ENCODE measurements at places on chromosomes 2 and 18.

- no peak for DNase-seq
Measured at GRCh38 chr18:74937291-74937690, 271.6 kb downstream of the PTGR3 start.

- DNase-seq, result no peak
Measured at GRCh38 chr18:36901277-36901701, 72.4 kb downstream of the KIAA1328 start.

DNA sequence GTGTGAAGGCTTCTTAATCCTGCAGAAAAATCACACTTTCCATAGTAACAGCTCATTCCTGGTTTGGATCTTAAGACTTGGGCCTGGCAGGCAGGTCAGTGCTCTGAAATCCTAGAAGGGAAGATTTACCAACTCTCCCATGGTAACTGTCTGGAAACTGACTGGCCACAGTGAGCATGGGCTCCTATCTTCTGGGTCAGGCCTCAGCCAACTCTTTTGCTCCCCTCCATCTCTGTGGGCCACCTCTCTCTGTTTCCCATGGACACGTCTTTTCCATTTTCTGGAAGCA lies 86.7 kb downstream of the ACAA2 start:
- no peak for DNase-seq

DNA sequence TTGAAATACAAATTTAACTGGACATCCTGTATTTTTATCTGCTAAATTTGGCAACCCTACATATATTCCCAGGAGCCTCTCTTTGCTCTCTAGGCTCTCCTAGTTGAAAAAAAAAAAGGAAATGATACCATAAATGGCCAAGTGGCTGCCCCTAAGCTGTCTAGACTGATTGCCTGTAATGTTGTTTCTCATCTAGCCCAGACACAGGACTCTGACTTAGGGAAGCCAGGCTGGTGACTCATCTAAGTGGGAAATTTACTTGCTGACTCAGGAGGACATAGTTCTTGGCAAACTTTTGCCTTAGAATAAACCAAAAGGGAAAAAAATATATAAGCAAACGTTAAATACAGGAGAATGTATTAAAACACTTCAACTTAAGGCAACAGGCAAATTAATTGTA lies 14.6 kb upstream of the ITGAV start:
- no peak for DNase-seq

DNA sequence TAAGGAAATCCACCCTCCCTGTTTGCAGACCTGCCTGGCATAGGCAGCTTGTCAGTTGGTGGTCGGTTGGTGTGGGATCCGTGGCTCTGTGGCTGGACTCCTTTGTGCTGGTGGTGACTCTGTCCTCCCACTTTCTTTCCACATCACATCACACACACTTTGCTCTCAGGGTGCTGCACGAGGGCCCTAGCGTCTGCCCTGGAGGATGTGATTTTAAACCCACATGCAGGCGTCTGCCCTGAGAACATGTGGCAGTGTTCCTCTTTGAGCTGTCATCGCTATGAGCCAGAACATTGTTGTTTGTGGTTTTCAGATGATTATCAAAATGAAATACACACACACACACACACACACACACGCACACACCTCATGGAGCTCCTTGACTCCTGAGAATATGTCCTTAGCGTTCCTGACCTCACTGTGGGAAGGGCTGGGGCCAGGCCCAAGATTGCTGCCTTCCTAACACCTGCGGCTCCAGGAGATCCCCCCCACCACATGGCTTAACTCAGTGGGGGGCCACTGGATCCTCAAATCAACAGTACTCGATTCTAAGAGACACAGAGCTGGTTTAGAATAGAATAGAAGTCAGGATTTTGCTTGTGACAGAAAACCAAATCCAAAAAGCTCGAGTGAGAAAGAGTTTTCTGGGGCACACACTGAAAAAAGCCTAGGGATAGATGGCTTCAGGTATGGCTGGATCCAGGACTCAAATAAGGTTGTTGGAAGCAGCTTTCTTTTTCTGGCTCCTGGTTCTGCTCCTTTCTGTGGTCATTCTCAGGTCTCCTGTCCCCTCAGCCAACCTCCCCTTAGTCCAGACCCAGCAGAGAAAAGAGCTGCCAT lies 54.8 kb downstream of the RTP5 start:
- DNase-seq, result no peak

- peak; percentile 86 for DNase-seq
Measured at GRCh38 chr2:112259509-112260294, 4.9 kb upstream of the ZC3H8 start.

- no peak for DNase-seq
Measured at GRCh38 chr2:65076345-65076710, 20.1 kb downstream of the CEP68 start.

DNA sequence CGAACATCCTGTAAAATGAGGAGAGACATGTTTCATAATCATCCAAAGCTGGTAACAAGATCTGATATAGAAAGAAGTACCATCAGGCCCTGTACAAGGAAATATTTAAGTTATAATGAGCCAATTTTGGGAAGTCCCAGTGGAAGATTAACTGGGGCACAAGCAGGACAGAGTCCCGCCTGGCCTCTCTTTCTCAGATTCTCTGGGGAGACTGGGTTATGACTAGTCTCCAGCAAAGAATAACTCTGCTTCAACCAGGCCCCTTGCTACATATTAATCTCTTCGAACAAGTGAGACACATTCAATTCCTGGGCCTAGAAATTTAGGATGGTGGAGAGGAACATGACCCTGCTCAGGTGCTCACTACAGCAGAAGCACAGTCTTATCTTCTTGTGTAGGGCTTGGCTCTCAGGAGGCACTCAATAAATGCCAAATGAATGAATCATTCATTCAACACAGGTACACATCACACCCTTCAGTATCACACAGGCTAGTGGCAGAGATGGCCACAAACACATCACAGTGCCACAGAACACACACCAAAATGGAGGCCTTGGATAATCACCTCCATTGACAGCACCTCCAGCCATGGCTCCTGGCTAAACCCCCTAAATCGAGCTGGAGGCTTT lies 46.4 kb upstream of the RNF152 start:
- no peak for DNase-seq

DNA sequence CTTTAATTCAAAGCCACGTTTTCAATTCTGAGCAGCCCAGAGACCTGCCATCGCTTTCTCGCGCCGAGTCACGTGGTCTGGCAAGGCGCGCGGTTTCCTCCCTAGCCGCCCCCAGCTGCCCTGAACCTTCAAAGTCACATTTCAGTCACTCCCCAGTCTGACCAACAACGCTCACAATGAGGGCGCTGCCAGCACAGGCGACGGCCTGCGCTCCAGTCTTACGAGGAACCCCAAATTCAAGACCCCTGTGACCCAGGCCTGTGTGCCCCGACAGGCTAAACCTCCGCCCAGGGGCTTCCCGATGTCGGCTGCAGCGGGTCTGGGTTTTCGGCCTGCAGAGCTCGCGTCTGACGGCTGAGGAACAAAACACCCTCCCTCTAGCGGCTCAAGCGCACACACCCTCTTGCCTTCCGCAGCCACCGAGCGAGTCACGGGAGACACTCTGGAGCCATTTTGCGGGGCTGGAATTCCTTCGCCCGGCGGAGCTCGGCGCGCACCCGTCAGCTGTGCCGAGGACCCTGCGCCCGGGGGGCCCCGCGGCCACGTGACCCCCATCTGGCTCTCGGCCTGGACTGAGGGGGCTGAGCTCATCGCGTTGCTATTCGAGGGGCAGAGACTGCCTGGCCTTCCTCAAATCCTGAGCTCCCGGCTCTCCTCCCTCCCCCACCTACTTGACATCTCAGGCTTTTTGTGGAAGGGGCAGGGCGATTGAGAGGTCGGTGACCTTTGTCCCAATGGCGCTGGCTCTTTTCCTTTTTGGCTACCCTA lies 69.9 kb upstream of the ITGB6 start:
- peak; percentile 68 for DNase-seq

- no peak for DNase-seq
Measured at GRCh38 chr18:23814991-23815614, 125.8 kb downstream of the LAMA3 start.

- peak; percentile 8 for DNase-seq
Measured at GRCh38 chr2:240922245-240922981, 16.3 kb downstream of the CROCC2 start.

DNA sequence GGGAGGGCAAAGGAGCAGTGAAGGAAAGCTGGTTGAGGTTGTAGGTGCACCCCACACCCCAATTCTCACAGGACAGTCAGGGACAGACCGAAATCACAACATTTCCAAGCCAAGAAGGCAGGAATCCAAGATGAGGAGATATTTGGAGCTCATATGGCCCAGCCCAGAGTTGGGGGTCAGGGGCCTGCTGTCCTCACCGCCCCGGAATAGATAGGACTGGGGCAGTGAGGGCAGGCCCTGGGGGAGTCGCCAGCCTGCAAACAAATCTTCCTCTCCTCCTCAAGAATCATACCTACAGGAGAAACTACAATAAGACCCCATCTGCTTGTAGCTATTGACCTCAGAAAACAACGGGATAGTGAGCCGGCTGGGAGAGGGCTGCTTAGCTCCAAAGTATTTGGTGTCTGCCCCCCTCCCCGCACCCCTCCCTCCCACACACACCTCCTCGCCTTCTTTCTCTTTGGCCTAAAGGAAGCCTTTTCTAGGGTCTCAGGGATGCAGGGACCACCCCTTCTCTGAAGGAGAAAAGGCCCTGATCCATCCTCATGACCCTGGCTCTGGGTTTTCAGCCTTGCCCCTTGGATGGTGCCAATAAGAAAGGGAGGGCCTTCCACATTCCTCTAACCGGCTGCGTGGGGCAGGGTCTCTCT lies 3.8 kb downstream of the EN1 start:
- no peak for DNase-seq

GRCh38 chr2:36982467-36982866 lies 16.1 kb upstream of the STRN start:
- DNase-seq, result no peak

- DNase-seq, result no peak
Measured at GRCh38 chr18:23723121-23723520, 33.9 kb downstream of the LAMA3 start.

GRCh38 chr2:240932001-240932723 lies 26.0 kb downstream of the CROCC2 start:
- DNase-seq, result no peak

DNA sequence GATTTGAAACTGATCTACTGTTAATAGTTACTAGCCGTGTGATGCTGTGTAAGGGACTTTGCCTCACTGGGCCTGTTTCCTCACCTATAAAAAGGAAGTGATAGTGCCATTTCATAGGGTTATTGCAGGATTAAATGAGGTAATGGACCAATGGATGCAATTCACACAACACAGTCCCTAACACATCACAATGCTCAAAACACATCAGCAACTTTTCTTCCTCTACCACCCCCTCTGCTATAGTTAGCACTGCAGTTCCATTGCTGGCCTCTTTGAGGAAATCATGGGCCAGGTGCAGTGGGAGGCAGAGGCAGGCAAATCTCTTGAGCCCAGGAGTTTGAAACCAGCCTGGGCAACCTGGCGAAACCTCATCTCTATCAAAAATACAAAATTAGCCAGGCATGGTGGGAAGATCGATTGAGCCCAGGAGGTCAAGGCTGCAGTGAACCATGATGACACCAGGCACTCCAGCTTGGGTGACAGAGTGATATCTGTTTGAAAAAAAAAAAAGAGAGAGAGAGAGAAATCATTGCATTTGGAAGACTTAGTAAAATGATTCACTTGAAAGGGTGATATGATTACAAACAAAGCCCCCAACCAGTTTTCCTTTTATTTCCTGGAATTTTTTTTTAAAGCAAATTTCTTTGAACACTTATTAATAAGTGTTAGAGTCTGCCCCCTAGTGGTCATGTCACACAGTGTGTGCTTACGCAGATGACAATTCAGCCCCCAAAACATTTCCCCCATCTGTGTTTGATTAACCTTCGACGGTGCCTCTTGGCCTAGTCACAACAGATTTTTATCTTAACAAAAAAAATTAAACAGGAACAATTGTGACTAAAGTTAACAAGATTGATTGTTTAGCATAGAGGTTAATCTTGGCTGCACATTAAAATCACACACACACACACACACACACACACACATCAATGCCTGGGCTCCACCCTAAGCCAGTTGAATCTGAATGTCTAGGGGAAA lies 88.6 kb upstream of the BCL11A start:
- DNase-seq, result peak; percentile 14

Measured in activated naive CD4-positive, alpha-beta T cell treated with anti-CD3 and anti-CD28 coated beads, Interleukin-2, amount 50 U/mL, for 16 hours (primary cell).